Astrocyte of the hippocampus (primary cell): ENCODE measurements at places on chromosomes 6 and 20.
A peak's percentile ranks its signal among the peaks of the same experiment; 100 is the strongest.

- no peak for DNase-seq
These were observed 811 bp upstream of the RSPO4 start for GRCh38 chr20:1002682-1003561.

DNA sequence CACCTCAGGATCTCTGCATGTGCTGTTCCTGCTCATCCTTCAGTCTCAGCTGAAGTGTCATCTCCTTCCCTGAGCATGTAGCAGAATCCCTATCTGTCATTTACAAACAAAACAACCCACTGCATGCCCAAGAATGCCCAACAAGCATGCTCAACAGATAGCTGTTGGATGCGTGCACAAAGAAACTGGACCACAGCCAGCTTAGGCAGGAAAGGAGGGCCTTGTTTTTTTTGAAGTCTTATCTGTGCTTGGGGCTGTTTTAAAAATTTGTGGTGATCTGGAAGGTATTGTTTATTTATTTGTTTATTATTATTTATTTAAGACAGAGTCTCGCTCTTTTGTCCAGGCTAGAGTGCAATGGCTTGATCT lies 18.5 kb upstream of the SLC16A10 start:
- DNase-seq: no peak

- DNase-seq: no peak
These were observed 443.7 kb downstream of the GJA1 start for GRCh38 chr6:121879149-121879548.

DNA sequence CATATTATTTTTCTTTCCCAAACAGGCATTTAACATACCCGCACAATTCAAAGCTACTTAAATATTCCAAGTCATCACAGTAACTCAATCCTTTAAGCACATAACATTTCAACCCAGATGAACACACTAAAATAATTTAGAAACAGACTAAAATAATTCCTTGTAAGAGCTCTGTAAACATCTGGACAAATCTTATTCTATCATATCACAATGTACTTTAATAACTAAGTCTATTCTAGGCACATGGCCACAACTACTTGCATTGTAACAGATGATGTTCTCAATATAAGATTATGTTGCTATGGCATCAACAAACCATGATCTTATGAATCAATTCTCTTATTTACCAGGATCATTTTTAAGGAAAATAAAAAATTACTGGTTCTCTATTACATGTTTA lies 123.2 kb upstream of the THEMIS start:
- no peak for DNase-seq

DNA sequence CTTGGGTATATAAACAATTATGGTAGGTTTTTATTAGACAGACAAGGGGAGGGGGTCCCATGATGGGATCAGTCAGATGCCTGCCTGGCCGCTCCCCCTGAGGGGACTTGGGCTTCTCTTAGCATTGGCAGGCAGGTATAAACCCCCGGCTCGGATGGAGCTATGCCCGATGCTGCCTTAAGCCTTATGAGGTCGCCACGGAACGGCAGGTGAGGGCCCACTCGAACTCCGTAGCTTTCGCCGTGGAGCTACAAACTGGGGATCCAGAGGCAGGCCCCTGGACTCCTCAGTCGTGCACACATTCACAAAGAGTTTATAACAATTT lies 148.8 kb downstream of the TRIM27 start:
- DNase-seq: no peak

- DNase-seq: no peak
These were observed 8.4 kb upstream of the GUCA1B start for GRCh38 chr6:42203183-42203582.

DNA sequence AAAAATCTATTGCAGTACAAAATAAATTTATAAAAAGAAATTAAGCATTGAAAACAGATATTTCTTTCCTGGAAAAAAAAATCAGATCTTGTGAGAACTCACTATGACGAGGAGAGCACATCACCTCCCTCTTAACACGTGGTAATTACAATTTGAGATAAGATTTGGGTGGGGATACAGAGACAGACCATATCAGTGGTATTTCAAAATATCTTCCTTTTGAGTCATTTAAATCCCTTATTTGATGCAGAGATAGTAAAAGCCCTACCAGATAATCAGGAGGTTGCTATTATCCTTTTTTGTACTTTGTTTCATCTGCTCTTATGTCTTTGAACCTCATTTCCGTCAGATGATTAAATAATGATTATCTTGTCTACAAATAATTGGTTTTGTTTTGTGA lies 800.4 kb downstream of the KIF16B start:
- no peak for DNase-seq

- peak; percentile 39 for DNase-seq
These were observed 3.1 kb downstream of the YTHDF1 start for GRCh38 chr20:63212792-63213191.

- no peak for DNase-seq
These were observed 50.1 kb downstream of the CARMIL1 start for GRCh38 chr6:25329161-25329817.

GRCh38 chr6:116314878-116315277 lies 35.1 kb upstream of the TSPYL1 start:
- no peak for DNase-seq

- no peak for DNase-seq
These were observed 44.6 kb upstream of the CD93 start for GRCh38 chr20:23130622-23131140.

- peak; percentile 77 for DNase-seq
These were observed 38.2 kb downstream of the C6orf132 start for GRCh38 chr6:42104095-42104803.

GRCh38 chr20:32427996-32428395 lies 69.9 kb downstream of the ASXL1 start:
- DNase-seq: no peak

DNA sequence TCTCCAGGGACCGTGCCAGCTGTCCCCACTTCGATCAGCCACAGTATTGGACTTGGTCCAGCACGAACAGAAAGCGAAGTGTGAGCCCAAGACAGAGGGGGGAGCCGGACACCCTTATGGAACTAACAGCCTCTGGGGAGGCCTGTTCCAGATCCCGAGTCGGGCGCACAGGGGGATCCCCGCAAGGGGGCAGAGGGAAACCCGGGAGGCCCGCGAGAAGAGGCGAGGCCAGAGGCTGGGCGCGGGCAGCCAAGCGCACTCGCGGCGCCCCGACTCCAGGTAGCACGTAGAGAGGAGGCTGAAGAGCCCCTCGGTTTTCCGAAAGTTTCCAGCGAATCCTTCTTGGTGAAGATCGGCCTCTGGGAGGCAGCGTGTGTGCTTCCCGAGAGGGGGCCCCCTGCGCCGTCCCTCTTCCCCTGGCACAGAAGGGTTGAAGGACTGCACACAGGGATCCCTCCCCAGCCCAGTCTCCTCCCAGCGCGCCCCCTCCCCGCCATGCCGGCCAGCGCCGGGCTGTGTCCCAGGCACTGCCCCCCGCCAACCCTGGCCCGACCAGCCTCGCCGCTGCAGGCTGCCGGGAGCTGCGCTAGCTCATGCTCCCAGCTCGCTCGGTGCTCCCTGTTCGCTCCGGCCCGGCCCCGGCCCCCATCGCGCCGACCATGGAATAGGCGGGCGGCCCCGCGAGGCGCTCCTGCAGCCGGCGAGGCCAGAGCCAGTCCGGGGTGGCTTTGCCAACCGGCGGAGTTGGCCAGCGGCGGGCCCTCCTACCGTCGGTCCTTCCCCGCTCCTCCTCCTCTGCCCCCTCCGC lies 577 bp upstream of the SLC24A3 start:
- DNase-seq: peak; percentile 31

DNA sequence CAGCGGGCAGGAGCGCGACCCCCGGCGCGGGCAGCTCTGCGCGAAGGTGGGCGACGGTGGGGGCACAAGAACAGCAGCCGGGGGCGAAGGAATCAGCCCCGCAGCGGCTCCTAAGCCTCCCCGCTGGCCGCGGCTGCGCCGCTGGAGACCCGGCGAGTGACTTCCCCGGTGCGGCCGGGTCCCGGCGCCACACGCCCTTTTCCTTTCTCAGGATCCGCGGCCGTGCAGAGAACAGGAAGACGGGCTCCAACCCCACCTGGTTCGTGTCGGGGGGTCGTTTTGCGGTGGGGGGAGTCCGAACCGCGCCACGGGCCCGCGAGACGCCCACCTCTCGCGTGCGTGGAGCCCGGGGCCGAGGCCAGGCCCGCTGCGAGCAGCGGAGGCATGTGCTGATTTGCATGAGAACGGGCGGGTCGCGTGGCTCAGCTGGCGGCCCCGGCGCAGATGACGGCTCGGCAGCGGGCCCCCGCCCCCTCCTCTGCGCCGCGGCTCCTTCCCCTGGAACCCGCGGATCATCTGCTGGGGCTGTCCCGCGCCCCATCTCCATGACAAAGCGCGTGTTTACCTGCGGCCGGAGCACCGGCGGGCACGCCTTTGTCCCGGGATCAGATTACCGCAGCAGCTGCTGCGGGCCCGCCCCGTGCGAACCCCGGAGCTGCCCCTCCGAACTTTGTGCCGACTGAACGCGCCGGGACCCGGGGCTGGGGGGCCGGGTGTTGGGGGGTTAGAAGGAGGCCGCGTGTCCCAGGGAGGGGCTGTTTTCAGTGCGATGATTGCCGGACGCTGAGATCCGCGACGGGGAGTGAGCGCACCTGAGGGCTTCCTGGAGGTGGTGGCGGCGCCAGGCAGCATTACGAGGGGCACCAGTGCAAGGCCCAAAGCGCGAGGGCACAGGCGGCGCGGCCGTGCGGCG lies 4.9 kb upstream of the DLL1 start:
- peak; percentile 59 for DNase-seq

GRCh38 chr20:25173886-25174308 lies 21.6 kb upstream of the ENTPD6 start:
- no peak for DNase-seq

GRCh38 chr6:56096541-56096940 lies 150.8 kb downstream of the COL21A1 start:
- no peak for DNase-seq

DNA sequence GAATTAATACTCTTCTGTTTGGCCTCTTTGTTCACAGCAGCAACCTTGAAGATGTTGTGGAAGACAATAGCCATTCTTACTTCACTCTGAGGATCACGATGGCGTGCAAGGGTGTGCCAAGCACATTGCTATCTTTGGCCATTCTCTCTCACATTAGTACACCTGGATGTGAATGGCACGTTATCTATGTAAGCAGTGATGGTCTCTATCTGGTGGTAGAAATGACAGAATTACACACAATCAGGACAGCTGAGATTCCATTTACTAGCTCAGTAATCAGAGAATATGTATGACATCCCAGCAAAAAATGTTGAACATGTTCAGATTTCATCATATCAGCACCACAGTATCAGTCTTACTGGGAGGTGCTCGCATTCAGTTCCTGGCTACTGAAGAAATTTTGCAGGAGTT lies 116.2 kb downstream of the LCA5 start:
- DNase-seq: peak; percentile 6

GRCh38 chr6:131399433-131399832 lies 173.6 kb upstream of the ARG1 start:
- no peak for DNase-seq

- peak; percentile 58 for DNase-seq
These were observed 12.8 kb downstream of the HIVEP1 start for GRCh38 chr6:12024699-12025434.

- no peak for DNase-seq
These were observed 53.8 kb downstream of the CD40 start for GRCh38 chr20:46171909-46172308.

DNA sequence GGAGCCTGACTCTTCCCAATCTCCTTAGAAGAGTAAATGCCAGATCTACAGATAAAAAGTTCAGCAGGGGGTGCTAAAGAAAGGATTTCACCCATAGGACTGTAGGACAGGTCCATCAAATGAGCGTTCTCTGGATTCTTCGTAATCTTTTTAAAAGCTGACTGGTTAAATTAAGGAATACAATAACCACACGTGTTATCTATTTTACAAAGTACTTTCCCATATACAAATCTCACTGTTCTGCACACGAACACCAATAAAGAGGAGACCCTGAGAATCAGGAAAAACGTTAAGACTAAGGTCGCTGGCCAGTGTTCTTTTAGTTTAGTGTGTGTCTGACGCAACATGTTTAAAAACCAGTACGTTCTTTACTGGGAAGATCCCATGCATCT lies 542 bp downstream of the TUBE1 start:
- peak; percentile 54 for DNase-seq

DNA sequence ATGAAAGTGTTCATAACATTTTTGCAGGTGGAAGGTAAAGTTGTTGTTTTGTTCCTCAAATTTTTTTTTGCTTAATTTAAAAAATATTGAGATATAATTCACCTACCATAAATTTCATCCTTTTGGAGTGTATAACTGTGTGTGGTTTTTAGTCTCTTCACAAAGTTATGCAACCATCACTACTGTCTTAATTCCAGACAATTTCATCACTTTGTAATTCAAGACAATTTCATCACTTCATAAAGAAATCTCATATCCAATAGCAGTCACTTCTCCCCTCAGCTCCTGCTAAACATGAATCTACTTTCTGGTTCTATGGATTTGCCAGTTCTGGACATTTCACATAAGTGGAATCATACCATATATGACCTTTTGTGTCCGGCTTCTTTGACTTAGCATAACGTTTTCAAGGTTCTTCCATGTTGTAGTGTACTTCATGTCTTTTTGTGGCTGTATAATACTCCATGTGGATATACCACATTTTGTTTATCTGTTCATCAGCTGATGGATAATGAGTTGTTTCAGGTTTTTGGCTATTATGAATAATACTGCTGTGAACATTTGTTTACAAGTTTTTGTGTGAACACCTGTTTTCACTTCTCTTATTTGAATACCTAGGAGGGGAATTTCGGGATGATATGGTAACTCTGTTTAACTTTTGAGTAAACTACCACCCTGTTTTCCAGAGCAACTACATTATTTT lies 18.8 kb downstream of the ZFAND3 start:
- DNase-seq: no peak

- DNase-seq: no peak
These were observed 69.3 kb downstream of the ABHD12 start for GRCh38 chr20:25321262-25321831.

DNA sequence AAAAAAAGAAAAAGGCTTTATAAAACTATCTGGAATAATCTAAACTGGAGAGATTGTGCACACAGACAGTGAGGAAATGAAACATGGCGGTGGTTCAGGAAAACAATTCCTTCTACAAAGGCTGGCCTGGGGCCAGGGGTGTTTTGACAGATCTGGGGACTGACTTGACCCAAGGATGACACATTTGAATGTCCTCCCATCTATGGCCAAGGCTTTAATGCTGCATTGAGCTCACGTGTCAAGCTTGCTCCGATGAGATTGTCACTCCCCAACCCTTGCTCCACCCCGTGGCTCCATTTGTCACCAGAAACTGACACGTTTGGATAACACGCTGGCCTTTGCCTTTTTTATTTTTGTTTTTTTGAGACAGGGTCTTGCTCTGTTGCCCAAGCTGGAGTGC lies 156.1 kb downstream of the ZFP64 start:
- no peak for DNase-seq

DNA sequence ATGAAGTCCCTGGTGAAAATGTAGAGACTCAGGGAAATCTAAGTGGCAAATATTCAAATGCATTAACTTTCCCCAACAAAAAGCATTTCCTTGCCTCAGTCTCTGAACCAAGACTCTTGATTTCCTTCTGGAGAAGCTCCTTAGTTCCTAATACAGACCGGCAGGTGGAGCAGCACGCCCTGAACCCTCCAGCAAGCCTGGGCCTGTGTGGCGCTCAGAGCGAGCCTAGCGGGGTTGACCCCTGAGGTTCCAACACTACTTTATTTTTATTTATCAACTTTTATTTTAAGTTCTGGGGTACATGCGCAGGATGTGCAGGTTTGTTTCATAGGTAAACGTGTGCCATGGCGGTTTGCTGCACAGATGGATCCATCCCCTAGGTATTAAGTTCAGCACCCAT lies 50.8 kb downstream of the PACRG start:
- no peak for DNase-seq

GRCh38 chr20:30500829-30501440 lies 756.5 kb upstream of the DEFB115 start:
- no peak for DNase-seq

GRCh38 chr6:72916298-72916697 lies 294.4 kb downstream of the KCNQ5 start:
- DNase-seq: no peak
